Femur (tissue), 1 donor: ENCODE measurements at places on chromosomes 12 and 14.

GRCh38 chr12:84641940-84642545 is 270.6 kb downstream of the SLC6A15 start:
- DNase-seq, result no peak

DNA sequence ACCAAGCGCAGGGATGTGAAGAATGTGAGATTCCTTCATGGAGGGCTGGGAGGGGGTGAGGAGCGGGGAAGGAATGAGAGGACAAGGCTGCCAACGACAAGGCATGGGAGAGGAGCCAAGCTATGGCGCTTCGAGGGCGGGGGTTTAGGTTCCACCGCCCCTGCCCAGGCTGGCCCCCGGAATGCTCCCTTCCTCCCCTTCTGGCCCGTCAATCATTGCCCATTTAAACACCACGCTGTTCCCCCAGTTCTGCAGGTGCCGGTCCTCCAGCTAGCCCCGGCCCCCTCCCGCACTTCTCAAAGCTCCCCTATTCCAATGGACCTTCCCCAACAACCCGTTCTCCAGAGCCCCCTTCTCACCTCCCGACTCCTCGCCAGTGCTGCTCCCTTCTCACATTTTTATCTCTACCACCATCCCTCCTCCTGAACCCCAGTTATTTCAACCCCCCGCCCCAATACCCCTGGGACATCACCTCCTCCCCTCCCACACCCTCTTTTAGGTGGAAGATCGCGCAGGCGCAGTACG is 428 bp downstream of the RNF41 start:
- peak; percentile 86 for DNase-seq

DNA sequence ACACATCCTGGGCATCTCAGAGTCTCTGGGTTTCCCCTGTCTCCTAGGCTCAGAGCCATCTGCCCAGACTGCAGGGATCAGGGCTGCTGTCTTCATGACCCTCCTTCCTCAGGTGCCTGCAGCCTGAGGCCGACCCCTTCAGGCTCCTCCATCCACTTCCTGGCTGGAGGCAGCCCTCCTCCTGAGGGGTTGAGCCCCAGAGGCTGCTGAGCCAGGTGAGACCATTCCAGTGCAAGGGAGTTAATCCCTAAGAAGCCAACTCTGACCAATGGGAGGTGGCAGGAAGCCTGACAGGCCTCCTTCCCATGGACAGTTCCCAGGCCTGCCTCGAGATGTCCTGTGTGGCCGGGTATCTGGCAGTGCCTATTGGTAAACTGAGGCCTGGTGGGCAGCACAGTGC is 8.4 kb upstream of the PPP4R4 start:
- no peak for DNase-seq

DNA sequence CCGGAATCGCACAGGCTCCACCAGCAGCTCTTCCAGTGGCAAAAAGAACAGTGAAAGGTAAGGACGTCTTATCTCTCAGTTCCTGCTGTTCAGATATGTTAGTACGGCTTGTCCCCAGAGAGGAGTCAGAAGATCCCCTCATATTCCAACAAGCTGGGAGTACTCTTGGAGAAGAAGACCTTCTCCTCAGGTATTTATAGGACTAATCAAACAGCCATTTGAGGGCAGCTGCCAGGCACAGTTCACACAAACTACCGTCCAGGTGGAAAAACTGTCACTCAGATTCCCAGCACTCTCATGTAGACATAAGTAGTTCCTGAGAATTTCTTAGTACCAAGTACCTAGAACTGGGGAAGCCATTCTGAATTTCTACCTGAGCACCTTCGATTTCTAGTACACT is 85.3 kb downstream of the EML1 start:
- no peak for DNase-seq

GRCh38 chr12:124032265-124032886 is 59.4 kb downstream of the ZNF664 start:
- DNase-seq, result peak; percentile 60

- DNase-seq, result no peak
Measured at GRCh38 chr14:92397150-92397952, 74.4 kb downstream of the SLC24A4 start.

DNA sequence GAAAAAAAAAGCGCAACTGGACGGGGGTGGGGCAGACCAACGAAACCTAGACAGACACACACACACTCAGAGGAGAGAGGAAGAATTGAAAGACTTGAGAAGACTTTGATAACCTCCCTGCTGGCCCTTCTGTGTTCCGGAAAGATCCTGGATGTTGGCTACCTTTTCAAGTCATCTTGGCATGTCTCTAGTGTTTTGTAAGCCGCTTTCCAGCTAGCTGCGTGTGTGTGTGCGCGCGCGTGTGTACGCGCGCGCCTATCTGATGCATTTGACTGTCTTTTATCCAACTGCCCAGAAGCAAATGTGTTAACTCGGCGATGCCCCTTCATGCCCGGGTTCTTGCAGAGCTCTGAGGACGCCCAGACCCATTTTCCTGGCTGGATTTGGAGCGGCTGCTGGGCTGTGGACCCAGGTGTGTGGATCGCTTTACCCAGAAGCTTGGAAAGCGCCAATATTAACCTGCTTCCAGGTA is 664 bp downstream of the LRFN5 start:
- DNase-seq, result peak; percentile 35

DNA sequence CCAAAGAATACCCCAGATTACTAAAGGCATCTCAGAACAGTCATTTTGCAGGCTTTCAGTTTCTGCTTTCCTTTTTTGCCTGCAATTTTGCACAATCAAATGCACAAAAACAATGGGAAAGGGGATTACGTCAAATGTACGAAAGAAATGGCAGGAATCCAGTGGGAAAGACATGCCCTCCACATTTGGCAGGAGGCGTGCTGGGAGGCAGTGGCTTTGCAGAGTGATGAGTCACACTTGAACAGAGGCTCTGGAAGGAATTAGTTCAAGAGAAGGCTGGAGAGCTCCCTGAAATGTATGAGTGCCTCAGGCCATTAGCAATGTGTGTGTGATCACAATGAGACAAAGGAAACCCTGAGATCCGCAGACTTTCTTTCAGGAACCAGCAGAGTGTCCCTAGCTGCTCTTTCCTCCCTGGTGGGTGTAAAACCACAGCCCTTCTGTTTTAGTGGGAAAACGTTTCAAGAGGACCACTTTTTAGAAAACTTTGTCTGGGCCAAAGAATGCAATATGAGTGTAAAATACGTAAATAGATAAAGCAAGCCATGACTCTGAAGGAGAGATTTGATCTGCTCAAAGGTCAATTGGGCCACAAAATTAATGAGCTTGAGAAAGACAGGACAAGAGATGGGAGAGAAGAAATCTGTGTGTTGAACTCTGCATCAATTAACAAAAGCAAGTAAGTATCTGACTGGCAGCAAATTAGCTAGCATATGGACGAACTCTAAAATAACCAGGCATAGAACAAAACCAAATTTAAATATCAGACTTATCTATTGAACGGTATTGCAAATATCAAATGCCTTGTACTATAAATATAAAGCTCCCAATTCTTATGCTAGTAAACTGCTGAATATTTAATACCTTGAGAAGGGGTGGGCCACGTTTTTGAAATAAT is 155.4 kb upstream of the PDE3A start:
- peak; percentile 89 for DNase-seq

DNA sequence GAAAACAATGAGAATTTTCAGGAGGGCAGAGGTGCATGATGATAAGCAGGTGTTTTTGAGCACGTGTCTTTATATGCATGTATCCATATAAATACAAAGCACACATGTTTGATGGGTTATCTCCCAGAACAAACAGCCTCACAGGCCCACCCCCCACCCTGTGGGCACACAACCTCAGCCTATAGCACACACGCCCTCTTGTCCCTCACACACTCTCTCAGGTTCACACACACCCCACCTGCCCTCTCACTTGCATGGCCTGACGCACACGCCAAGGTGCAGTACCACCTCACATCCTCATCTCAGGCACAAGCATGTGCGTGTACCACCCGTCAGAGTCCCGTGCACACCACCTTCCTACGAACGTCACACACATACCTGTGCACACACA is 8.6 kb upstream of the KRT8 start:
- DNase-seq, result no peak

DNA sequence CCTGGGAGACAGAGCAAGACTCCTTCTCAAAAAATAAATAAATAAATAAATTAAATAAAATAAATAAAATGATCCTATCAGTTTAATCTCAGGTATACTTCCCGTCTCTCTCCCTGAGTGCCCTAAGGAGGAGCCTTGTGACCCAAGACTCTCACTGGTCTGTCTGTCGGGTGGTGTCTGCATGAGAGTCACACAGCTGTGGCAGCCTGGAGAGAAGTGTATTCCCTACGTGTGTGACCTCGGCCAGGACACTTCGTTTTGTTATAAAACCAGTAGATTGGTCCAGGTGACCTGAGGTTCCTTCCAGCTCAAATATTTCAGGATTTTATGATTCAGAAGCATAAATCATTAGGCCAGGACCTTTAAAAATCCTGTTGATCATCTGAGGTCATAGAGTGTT is 4.8 kb downstream of the SYNE3 start:
- peak; percentile 3 for DNase-seq
